ENCODE measurements at places on chromosomes 13 and 19.

GRCh38 chr13:43124490-43124889 lies 101.1 kb downstream of the DNAJC15 start:
- DNase-seq, result no peak

- no peak for DNase-seq
Observed at GRCh38 chr13:62973804-62974203, 1558.2 kb upstream of the PCDH20 start.

DNA sequence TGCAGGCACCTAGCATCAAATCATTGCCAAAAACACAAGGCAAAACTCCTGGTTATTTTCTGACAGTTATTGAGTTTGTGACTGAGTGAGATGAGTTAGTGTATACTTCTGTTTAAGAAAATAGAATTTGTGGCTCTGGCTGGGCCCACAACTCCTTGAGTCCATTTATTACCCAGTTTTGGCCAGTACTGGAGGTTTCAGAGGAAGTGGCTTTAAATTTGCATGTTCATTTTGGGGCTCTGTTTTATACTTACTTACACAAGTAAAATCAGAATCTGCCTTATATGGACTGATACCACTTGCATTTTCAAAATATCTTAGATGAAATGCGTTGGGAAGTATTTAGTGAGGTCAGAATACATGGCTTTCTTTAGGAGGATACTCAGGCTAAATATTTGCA lies 29.0 kb downstream of the TNFSF11 start:
- DNase-seq, result no peak

DNA sequence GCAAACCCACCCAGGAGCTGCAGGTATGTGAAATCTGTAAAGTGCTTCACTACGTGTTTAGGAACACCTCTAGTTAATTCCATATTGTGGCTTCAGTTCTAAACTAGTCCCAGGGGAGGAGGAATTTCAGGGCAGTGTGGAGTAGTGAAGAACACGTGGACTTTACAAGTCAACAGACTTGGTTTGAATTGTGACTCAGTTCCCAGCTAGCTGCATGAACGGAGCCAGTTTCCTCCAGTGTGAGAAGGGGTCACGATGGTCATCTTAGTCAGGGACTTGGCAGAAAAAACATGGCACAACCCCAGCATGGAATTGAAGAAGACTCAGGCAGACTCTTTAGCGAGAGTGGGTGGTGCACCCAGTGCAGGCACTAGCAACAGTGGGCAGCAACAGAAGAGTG lies 175.7 kb upstream of the UBL3 start:
- DNase-seq, result no peak

DNA sequence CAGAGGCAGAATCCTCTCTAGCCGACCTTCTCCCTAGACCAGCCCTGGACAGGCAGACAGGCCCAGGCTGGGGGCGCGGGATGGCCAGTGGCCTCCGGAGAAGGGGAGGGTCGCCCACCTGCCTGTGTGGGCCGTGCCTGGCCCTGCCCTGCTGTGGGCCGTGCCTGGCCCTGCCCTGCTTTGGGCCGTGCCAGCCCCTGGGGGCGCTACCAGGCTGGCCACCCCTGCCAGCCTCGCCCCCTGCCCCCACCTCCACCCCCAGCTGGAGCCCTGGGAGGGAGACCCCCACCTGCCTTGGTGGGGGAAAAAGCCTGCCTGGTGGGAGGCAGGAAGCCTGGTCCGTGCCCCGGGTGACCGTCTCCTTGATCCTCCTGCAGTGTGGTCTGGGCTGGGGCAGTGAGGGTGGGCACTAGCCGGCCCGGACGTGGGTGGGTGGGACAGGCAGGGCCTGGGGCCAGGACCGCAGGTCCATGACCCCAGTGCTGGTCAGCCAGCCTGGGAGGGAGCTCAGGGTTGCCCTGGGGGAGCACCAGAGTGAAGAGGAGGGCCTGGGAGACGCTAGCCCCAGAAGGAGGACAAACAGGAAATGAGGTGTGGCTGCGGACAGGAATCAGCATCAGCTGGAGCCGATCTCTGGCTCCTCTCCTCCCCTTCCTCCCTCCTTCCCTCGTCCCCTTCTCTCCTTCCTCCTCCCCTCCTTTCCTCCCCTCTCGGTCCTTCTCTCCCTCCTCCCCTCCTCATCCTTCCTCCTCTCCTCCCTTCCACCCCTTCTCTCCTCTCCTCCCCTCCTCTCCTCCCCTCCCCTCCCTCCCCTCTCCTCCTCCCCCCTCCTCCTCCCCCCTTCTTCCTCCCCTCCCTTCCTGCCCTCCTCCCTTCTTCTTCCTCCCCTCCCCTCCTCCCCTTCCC lies 5.1 kb upstream of the MKNK2 start:
- no peak for DNase-seq

DNA sequence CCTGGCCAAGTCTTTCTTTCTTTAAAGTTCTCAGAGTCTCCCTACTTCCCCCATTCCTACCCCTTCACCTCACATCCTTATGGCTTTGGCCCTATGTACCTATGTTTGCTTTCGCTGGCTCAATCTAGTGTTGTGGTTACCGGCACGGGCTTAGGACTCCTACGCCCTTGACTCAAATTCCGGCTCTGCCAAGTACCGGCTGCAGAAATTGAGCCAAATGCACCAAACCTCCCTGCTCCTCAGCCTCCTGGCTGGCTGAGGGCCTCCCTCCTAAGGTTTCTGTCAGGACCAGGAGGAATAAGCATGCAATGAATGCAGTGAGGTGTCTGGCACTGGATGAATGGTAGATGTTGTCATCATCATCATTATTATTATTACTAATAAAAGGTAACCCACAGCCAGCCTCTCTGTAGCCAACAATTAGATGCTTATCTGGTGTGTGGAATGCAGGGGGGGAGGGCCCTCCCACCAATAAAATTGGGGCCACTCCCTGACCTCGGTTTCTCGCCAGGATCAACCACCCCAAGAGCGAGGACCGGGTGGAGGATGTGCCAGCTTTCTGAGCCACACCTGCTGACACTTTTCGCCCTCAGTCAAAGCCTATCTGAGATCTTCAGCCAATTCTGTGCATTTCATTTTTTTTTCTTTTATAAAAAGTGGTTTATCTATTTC lies 20.7 kb downstream of the KLK5 start:
- no peak for DNase-seq

- DNase-seq, result no peak
Observed at GRCh38 chr13:26707122-26708006, 53.2 kb downstream of the GPR12 start.

- DNase-seq, result no peak
Observed at GRCh38 chr19:9641810-9642209, 20.8 kb upstream of the ZNF561 start.

GRCh38 chr19:46513461-46514236 lies 18.0 kb upstream of the PNMA8B start:
- DNase-seq, result peak; percentile 80

- no peak for DNase-seq
Observed at GRCh38 chr13:111253365-111253872, 67.0 kb upstream of the TEX29 start.

- DNase-seq, result no peak
Observed at GRCh38 chr13:42990291-42991232, 1.5 kb downstream of the EPSTI1 start.

DNA sequence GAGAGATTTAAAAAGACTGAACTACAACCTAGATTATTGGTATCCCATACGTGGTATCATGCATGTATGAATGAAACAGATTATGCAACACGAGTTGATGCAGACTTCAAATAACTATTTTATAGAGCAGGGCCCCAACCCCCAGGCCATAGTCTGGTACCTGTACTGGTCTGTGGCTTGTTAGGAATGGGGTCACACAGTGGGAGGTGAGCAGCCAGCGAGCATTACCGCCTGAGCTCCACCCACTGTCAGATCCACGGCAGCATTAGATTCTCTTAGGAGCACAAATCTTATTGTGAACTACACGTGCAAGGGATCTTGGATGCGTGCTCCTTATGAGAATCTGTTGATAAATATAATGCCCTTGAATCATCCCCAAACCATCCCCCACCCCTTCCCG lies 320.2 kb downstream of the TBC1D4 start:
- DNase-seq, result no peak

DNA sequence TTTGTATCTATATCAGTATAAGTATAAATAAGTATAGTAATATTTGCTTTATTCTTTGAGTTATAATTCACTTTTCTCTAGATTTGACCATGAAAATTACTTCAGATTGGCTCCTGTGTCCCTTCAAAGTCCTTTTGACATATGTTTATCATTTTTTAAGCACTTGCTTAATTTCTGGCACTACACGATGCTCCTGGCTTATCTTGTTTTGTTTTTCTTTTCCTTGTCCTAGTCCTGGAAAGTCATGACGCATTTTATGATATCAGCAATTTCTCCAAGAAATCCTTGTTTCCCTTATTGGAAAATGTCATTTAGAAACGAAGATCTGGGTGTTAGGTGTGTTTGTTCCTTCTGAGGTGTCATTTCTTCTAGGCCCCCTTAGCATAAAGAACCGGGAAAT lies 226.5 kb downstream of the POU4F1 start:
- no peak for DNase-seq

DNA sequence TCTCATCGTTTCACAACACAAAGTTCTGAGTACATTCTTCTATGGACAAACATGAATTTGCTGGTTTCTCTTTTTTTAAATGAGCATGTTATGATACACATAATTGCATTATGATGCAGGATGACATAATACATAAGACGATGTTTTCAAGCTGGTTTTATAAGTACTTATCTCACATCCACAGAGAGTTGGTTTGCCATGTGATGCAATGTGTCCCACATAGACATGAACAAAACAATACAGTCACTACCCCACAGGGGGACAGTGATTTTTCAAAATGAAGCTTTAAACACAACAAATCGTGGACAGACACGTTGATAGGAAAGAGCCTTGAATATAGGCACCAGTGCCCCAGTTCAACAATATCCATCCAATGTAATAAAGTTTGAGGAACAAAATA lies 447.1 kb downstream of the KLF12 start:
- DNase-seq, result no peak

DNA sequence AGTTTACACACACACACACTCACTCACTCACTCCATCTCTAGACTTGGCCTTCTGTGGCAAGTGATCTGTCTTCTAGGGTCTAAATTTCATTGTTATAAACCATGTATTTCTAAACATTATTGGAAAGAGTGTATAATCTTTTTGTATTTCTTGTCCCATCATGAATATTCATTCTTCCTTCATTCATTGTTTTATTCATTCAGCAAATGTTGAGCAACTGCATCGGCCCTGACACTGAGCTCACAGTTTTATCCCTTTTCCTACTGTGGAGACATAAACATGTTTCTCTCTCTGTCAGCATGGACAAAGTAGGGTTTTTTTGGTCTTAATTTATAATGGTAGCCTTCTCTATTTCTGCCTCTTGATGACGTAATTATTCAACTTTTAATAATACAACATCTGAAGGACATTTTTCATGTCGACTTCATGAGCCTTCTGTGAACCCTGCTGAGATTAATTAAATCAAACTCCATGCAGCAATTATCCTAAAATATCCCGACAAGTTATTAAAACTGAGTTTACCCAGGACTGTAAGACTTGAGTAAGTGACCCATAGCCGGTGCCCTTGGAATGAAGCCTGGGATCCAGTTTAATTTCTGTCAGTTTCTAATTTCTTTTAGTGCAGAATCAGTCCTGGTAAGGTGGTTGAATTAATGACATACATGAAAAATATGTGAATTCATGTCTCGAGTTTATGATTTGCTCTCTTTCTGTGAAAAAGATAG lies 7.3 kb downstream of the SPATA13 start:
- no peak for DNase-seq

DNA sequence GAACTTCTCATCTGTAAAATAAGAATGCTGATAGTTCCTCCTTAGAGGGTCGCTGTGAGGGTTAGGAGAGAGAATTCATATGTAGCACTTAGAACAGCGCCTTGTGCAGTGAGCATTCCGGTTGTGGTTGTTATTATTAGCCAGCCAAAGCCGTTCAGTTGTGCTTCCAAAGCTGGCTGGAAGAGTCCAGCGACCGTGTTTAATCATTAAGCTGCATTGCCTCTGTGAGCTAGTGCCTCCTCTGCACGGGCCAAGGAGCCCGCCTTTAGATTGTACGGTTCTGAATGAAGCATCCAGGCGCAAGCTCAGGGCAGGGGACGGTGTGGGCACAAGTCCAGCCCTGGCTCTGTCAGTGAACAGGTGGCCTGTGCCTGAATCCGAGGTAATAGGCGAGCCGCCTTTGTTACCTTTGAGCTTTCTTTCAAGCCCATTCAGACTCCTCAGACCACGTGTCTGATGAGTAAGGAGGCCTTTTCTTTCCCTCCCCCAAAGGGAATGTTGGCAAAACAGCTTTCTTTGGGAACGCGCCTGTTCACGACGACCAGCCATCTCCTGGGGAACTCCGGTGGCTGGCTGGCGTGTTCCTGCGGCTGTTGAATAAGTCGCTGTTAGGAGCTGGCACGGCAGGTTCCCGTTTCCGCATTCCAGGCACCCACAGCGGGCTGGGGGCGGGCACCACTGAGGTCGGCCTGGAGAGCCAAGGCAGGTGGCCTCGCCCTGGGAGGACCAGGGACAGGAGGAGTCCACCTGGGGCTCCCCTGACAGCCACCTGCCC lies 25.1 kb downstream of the SIPA1L3 start:
- no peak for DNase-seq

DNA sequence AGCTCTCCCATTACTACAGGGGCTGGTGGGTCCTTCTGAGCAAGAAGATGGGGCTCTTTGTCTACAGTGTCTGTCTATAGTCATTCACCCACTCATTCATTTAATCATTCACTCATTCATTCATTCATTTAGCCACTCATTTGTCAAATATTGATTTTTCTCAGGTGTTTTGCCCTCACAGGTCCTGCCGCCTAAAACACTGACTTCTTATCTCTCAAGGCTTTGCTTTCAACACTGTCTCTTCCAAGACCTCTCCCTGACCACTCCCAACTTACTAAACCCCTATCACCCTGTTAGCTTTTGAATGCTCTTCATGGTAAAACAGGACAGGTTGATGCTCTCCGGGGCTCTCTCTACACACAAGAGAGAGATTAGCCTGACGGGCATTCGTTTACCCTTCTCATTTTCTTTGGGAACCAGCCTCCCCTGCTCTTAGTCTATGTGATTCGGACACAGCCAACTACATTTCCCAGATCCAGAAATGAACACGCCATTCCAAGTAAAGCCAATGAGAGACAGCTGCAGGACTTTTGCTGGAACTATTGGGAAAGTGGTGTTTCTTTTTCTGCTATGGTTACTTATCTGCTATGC lies 22.7 kb downstream of the FAM187B start:
- DNase-seq, result no peak

All from stimulated activated CD8-positive, alpha-beta memory T cell treated with anti-CD3 and anti-CD28 coated beads, Interleukin-7, amount 100 ng/mL, for 24 hours (primary cell).